Activated CD4-positive, alpha-beta memory T cell treated with anti-CD3 and anti-CD28 coated beads, Interleukin-2, amount 10 ng/mL, durations not matched to agents 7 days and 5 days (primary cell): ENCODE measurements at places on chromosomes 1 and 21. TPM values are rescaled to one million over a fixed set of nuclear protein-coding genes. Genes with fewer than 3 reads are reported as not detected.

The EPB41 gene
- 97.6 TPM for total RNA-seq

The HES3 gene
- not detected for total RNA-seq

The SRM gene
- 72.1 TPM for total RNA-seq

The SHE gene
- not detected for total RNA-seq

DNA sequence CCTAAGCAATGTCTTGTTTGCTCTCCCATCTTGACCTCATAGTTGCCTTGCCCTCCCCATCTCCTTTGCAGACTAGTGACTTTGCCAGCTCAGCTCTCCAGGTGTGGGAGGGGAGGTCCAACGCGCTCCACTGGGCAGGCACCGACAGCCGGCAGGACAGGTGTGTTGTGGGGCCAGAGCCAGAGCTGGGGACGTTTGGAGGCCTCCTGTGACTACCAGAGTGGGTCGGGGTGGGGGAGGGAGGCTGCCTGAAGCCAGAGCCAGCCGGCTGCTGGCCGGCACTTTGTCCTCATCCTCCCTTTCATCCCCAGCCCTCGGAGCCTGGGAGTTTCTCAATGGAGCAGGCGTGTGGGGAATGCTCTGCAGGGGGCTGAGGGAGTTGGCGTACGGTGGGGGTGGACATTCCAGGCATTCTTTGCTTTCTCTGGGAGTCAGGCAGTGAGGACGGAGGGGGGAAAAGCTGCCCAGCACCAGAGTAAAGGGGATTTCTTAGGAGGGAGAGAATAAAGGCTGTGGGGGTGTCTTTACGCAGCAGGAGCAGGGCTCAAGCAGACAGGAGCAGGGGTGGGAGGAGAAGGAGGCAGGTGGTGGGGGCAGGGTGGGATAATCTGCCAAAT, 20.2 kb downstream of the NUAK2 start:
- no peak for DNase-seq

DNA sequence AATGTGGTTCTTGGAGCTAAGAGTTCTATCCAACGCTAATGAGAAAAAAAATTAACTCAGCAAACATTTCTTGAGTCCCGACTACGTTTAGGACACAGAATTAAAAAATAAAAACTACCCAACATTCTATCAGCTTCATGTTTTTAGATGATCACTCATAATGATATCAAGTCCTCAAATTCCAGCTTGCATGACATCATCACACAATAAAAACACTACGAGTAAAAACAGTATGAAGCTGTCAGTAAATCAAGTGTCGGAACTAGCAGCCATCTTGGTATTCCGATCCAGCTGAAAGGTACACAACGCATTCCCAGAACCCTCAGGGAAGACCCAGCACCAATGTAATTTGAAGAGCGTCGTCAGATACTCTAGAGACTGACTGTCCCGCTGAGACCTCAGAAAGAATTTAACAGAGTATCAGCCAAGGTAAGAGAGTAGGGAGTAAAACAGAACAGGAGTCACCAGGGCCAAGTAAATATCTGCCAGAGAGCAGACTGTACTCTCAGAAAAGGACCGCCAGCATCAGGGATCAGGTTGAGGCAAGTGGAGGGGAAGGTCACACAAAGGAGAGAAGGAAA, 57.0 kb downstream of the NRIP1 start:
- no peak for DNase-seq

DNA sequence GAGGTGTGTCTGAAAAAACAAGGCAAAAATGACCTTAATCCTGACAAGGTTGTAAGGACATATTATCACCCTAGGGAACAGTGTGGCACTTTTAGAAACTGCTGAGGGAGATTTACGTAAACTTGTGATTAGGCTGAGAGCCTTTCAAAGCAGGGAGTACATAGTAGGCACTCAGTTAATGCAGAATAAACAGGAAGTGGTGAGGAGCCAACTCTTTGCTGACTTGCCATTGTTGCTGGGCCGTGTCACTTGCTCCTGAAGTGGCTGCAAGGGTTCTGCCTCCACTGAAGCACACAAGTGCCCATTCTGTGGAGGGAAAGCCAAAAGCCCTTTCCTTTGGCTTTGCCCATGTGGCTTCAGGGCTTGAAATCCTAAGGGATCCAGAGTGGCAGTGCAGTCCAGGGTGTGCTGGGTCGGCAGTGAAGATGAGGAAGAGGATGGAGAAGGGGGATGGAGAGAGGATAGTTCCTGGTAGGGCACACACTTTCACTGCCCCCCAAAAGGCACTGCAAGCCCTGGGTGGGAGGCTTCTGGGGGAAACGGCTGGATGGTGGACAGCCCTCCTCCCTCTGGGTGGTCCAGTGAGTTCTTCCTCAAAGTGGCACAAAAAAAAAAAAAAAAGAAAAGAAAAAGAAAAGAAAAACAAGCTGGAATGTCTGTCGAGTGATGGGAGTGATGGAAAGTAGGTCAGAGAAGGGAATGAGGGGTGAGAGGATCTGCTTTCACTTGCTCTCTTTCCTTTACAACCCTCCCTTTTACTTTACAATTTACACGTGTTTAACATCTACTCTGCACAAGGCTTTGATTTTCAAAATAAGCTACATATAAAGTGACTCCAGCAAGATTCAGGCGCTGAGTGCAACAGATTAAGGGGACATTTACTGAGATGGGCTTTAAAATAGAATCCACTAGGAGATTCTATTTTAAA, 13.7 kb upstream of the RHEX start:
- DNase-seq, result peak; percentile 25

GRCh38 chr1:160838888-160839287, 23.8 kb downstream of the CD244 start:
- no peak for DNase-seq

DNA sequence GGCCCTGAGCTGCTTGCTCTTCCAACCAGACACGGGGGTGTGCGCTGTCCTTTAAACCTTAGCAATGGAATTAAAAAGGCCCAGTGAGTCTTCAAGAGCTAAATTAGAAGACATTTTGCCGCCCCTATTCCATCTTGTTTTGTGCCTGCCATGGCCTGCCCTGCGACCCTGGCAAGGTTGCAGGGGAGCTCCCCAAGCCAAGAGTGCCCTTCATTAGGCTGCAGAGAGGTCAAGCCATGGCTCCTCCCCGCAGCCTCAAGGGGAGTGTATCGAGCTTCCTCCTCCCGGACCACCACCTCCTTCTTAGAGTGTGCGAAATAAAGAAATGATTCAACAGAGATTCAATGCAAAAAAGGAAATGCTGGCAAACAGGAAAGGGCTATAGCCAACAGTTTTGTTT, 256.2 kb downstream of the DYRK1A start:
- DNase-seq, result no peak

DNA sequence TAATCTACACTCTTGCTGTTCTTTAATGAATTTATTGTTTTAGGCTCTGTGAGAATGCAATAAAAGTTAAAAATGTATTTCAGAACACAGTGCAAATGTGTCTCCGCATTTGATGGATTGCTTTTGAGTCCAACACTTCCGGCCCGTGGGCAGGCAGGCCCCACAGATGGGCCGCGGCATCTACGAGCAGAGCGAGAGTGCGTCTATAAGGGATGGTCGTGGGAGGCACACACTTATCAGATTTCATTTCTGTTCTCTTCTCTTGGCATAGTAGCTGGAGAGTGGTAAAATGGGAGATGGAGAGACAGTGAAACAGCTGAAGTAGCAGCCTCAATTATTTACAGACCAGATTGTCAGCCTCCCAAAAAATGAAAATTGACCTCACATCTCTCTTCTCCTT, 134.2 kb downstream of the NAV1 start:
- no peak for DNase-seq
